Activated naive CD8-positive, alpha-beta T cell treated with anti-CD3 and anti-CD28 coated beads, Interleukin-2, amount 10 ng/mL, durations not matched to agents 7 days and 5 days (primary cell): ENCODE measurements at places on chromosomes 12 and 14. TPM values are rescaled to one million over a fixed set of nuclear protein-coding genes. Genes with fewer than 3 reads are reported as not detected.
A peak's percentile ranks its signal among the peaks of the same experiment; 100 is the strongest.

Gene LIN7A
- not detected for total RNA-seq

Gene EMP1
- total RNA-seq = 8.6 TPM

Gene DENR
- 53.5 TPM for total RNA-seq

Gene RGS6
- not detected for total RNA-seq

Gene SERPINA6
- not detected for total RNA-seq

Gene NEUROD4
- total RNA-seq = not detected

Gene ASB2
- total RNA-seq = 24.0 TPM

Gene DHRS1
- total RNA-seq = 41.9 TPM

DNA sequence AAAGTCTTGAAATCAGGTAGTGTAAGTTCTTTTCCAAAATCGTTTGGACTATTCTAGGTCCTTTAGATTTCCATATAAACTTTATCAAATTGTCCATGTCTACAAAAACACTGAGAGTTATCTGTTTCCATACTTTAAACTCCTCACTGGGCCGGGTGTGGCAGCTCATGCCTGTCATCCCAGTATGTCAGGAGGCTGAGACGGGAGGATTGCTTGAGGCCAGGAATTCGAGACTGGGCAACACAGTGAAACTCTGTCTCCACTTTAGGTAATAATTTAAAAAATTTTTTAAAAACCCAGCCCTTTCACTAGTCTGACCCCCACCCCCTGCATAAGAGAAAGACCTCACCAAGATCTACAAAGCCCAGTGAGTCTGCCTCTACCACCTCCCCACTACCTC, 6.4 kb upstream of the ISM2 start:
- no peak overlapping the region for H3K4me3 ChIP-seq
- DNase-seq = no peak
- no peak overlapping the region for H3K27ac ChIP-seq
- peaks cover 35% of the 10 kb centered on the region for H3K36me3 ChIP-seq

DNA sequence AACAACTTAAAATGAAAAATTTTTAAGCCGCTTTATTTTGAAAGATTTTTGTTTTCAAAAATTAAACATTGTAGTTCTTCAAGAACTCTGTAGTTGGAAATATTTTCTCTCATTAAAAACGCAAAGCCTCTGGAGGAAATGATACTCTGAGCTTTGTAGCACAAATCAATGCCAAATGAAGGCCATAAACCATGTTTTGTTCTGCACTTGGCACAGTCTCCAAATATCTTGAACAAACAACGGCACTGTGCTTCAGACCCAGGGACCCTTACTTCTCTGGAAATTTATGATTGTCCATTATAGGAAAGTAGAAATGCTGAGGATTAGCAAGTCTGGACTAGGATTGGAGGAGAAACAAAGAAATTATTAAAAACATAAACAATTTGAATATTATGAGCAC, 160.8 kb upstream of the BMP4 start:
- no peaks in the 10 kb centered on the region for H3K4me1 ChIP-seq
- no peaks in the 10 kb centered on the region for H3K36me3 ChIP-seq
- peaks cover 2% of the 10 kb centered on the region for H3K27me3 ChIP-seq

GRCh38 chr12:94318181-94318580, 141.5 kb downstream of the CEP83 start:
- no peak for DNase-seq
- H3K4me3 ChIP-seq = no peak overlapping the region
- no peaks in the 10 kb centered on the region for H3K27me3 ChIP-seq
- H3K27ac ChIP-seq = no peak overlapping the region

DNA sequence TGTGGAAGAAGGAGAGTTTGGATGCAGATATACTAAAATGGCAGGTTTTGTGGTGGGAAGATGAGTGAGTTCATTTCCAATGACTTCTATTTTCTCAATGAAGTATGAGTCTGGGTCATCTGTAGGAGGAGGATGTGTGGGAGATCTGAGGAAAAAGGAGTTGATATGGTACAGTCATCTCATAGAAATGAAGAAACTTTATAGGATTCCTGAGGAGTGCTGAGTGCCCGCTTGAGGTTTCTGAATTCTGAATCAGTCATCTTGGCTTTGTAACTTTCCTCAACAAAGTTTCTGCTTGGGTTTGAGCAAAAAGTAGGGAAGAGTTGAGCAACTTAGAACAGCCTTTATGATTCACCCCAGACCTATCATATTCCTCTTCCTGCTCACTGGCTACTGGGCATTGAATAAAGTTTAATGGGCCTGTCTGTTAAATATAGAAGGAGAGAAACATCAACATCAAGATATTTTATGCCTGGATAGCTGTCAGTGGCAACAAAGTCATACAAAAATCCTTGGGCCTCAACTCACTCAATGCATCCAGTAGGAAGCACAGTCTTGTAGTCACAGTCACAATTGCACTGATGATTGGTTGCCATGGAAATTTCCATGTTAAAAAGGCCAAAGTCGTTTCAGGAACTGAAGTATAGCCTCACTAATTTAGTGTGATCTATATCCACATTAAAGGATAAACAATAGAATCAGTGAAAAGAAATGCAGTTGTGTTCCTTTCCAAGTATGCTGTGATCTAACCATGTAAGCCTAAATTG, 284.7 kb downstream of the DUSP6 start:
- peaks cover 10% of the 10 kb centered on the region for H3K27me3 ChIP-seq
- no peak for DNase-seq
- H3K27ac ChIP-seq = no peak overlapping the region
- H3K4me3 ChIP-seq = no peak overlapping the region

DNA sequence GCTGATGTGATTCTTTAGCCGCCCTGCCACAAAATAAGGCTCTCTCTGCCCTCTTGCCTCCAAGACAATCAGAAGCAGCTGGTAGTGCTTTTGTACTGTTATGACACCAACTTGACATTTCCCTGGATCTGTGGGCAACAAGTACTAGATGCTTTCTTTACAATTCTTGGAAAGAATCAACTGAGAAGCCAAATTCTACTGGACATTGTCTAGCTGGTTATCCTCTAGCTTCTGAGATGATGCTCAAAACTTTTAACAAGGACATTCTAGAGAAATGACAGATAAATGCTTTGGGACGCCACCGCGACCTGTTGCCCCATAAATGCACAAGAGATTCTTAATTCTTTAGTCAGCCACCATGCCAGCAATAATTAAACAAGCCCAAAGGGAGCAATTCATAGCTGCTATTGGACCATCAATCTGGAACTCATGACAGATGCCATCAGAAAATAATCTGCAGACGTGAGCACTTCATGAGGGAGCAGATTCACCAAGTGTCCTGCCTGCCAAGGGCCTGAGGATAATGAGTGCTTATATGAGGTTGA, 22.8 kb downstream of the FMNL3 start:
- no peak for DNase-seq
- H3K4me3 ChIP-seq = no peak overlapping the region
- no peak overlapping the region for H3K27ac ChIP-seq
- peaks cover 4% of the 10 kb centered on the region for H3K36me3 ChIP-seq

- H3K4me1 ChIP-seq = peaks cover 14% of the 10 kb centered on the region
- H3K27ac ChIP-seq = no peak overlapping the region
- H3K27me3 ChIP-seq = no peaks in the 10 kb centered on the region
- H3K4me3 ChIP-seq = peak overlapping the region; percentile 20
Observed at GRCh38 chr14:102854091-102854703, 68.3 kb upstream of the AMN start.

- no peak overlapping the region for H3K4me3 ChIP-seq
- no peaks in the 10 kb centered on the region for H3K27me3 ChIP-seq
- no peak overlapping the region for H3K27ac ChIP-seq
Observed at GRCh38 chr14:65159281-65160062, 57.2 kb upstream of the MAX start.

GRCh38 chr12:78406213-78406612, 458.4 kb upstream of the SYT1 start:
- no peaks in the 10 kb centered on the region for H3K36me3 ChIP-seq
- no peak overlapping the region for H3K4me3 ChIP-seq
- DNase-seq = no peak
- H3K4me1 ChIP-seq = no peaks in the 10 kb centered on the region

GRCh38 chr14:50064993-50065392, 51.4 kb downstream of the VCPKMT start:
- DNase-seq = no peak
- no peaks in the 10 kb centered on the region for H3K27me3 ChIP-seq
- peaks cover 72% of the 10 kb centered on the region for H3K4me1 ChIP-seq

DNA sequence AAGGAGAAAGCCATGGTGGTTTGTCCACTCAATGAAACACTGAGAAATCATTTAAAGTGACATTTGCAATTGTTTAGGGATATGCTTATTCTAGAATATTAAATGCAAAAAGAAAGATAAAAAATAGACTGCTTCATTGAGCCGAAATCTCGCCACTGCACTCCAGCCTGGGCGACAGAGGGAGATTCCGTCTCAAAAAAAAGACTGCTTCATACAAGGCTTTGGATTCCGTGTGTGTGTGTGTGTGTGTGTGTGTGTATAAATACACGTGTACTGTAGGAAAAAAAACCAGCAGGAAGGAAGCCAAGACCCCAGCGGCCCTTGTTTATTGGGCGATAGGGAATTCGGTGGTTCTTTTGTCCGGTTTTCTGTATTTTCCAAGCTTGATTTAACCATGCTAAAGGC, 3.2 kb upstream of the ZNF839 start:
- H3K4me3 ChIP-seq = peak overlapping the region; percentile 95
- H3K27ac ChIP-seq = peak overlapping the region; percentile 90
- H3K36me3 ChIP-seq = no peaks in the 10 kb centered on the region
- DNase-seq = no peak
- no peaks in the 10 kb centered on the region for H3K27me3 ChIP-seq

- H3K27me3 ChIP-seq = no peaks in the 10 kb centered on the region
- no peak overlapping the region for H3K27ac ChIP-seq
- no peak overlapping the region for H3K4me3 ChIP-seq
Observed at GRCh38 chr14:82190742-82191141, 657.1 kb upstream of the SEL1L start.

GRCh38 chr12:107138990-107139389, 45.6 kb upstream of the CRY1 start:
- H3K4me1 ChIP-seq = peaks cover 5% of the 10 kb centered on the region
- H3K4me3 ChIP-seq = no peak overlapping the region
- peaks cover 2% of the 10 kb centered on the region for H3K27me3 ChIP-seq
- H3K36me3 ChIP-seq = no peaks in the 10 kb centered on the region
- no peak for DNase-seq

GRCh38 chr12:56333197-56333678, 562 bp downstream of the PAN2 start:
- peak overlapping the region; percentile 92 for H3K4me3 ChIP-seq
- H3K27ac ChIP-seq = peak overlapping the region; percentile 94
- peaks cover 5% of the 10 kb centered on the region for H3K36me3 ChIP-seq
- H3K27me3 ChIP-seq = no peaks in the 10 kb centered on the region
- DNase-seq = no peak
- peaks cover 26% of the 10 kb centered on the region for H3K4me1 ChIP-seq

DNA sequence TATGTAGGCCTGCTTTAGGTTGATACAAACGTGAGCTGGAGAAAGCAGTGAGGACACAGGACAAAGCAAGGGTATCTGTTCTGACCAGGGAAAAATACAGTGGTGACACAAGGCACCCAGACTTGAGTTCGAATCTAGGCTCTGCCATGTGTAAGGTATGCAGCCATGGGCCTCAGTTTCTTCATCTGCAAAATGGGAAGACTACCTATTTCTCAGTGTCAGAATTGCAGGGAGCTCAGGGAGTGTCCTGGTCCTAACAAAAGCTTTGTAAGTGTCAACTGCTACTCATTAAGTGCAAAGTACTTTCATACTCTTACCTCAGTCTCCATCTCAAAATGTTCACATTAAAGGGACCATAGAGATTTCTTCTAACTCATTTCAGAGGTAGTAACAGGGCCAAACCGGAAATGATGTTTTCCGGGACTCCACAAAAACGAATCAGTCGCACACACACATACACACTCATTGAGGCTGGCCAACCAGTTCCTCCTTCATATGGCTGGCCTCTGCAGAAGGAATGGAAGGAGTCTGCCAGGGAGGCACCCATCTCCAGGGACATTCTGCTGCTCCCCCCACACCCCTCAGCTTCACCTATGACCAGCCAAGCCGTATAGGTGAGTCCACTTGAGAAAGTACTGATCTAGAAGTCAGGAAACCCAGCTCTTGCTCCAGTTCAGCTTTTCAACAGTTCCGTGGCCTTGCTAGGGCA, 7.8 kb downstream of the CTDSP2 start:
- peaks cover 80% of the 10 kb centered on the region for H3K4me1 ChIP-seq
- H3K36me3 ChIP-seq = peaks cover 3% of the 10 kb centered on the region

DNA sequence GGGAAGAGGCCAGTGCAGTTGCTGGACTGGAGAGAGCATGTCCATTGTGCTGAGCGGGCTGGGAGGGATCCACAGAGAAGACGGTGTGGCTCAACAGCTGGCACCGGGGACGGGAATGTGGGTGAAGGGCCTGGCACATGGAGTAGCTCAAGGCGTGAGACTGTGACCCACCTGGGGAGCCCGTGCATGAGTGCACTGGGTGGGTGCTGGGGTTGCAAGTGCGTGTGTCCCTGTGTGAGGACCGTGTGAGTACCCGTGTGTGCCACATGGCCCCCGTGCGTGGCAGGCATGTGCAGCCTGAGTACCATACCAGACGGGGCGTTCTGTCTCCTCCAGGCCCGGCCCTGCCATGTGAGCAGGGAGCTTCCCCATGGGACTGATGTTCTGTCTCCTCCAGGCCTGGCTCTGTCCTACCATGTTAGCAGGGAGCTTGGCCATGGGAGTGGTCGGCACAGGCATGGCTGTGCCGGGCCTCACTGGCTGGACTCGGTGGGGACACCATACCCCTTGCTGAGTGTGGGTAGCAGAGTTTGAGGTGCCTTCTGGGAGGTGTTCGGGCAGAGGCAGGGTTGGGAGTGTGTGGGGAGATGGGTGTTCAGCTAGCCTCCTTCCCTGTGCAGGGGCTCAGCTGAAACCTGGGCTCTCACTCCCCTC, 234.4 kb downstream of the TMEM121 start:
- H3K4me3 ChIP-seq = no peak overlapping the region
- H3K4me1 ChIP-seq = no peaks in the 10 kb centered on the region
- H3K27ac ChIP-seq = no peak overlapping the region
- H3K27me3 ChIP-seq = peaks cover 3% of the 10 kb centered on the region

DNA sequence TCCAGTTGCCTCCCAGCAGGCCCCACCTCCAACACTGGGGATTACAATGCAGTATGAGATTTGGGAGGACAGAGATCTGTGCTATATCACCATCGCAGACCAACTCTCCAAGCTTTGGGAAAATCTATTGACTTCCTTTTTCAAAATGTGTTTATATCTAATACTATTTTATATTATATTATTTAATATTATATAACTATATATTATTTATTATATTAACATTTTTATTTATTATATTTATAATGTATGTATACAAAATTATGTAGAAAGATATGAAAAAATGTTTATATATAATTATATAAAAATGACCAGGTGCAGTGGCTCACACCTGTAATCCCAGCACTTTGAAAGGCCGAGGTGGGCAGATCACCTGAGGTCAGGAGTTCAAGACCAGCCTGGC, 36.4 kb downstream of the DNAH10 start:
- no peak overlapping the region for H3K27ac ChIP-seq
- H3K36me3 ChIP-seq = no peaks in the 10 kb centered on the region
- no peaks in the 10 kb centered on the region for H3K4me1 ChIP-seq
- no peak overlapping the region for H3K4me3 ChIP-seq
- peaks cover 5% of the 10 kb centered on the region for H3K27me3 ChIP-seq

- H3K36me3 ChIP-seq = no peaks in the 10 kb centered on the region
- DNase-seq = no peak
- no peak overlapping the region for H3K4me3 ChIP-seq
- no peaks in the 10 kb centered on the region for H3K27me3 ChIP-seq
- H3K4me1 ChIP-seq = no peaks in the 10 kb centered on the region
Observed at GRCh38 chr12:60981473-60981872, 1278.7 kb upstream of the USP15 start.

GRCh38 chr14:94921882-94922585, 152.1 kb upstream of the GSC start:
- H3K4me1 ChIP-seq = no peaks in the 10 kb centered on the region
- no peaks in the 10 kb centered on the region for H3K36me3 ChIP-seq
- no peak for DNase-seq
- H3K27ac ChIP-seq = no peak overlapping the region
- peaks cover 2% of the 10 kb centered on the region for H3K27me3 ChIP-seq
